WTC11 (cell line): ENCODE measurements at places on chromosomes 5 and 9.

DNA sequence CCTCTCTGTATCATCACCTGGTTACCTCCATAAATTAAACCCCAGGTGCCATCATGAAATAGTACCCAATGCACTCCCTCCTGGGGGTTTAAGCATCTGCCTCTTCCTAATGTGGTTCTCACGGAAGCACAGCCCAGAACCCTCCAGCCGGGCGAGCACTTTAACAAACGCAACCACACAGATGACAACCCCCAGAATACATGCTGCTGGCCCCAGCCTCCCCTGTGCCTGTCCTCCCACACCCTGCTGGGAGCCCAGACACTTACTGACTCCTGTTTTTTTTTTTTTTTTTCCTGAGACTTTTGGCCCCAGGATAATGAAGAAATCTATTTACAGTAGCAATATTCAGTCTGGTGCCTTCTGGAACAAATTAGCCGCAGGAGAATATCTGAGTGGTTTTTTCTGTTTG lies 50.0 kb upstream of the COL5A1 start:
- H3K4me1 ChIP-seq, result peaks cover 4% of the 10 kb centered on the region
- H3K36me3 ChIP-seq, result no peaks in the 10 kb centered on the region
- H3K27me3 ChIP-seq, result no peaks in the 10 kb centered on the region
- H3K4me3 ChIP-seq, result no peak overlapping the region

DNA sequence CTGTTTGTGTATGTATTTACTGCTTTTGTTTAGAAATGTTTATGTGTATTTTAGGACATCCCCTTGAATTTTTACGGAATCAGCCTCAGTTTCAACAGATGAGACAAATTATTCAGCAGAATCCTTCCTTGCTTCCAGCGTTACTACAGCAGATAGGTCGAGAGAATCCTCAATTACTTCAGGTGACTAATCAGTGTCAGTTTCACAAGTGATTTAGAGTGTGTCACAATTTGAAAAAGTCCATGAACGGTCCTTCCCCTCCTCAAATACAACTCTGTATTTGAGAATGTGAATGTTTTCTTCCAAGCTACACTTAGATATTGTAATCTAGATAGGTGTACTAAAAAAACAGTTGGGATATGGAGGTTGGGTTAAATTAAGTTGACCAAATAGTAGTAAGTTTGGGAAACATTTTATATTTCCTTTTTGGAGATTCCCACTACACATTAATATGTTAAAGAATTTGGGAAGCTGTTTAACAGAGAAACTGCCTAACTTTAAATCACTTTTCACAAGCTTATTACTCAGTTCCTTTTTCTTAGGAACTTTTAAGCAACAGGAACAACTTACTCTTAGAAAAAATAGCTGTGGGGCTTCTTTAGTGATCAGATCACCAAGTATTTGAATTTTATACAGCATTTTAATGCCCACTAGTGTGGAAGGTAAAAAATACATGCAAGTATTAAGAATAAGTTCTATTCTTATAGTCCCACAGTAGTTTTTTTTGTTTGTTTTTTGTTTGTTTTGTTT lies 40.9 kb downstream of the RAD23B start:
- no peaks in the 10 kb centered on the region for H3K27me3 ChIP-seq
- peaks cover 66% of the 10 kb centered on the region for H3K36me3 ChIP-seq
- no peak overlapping the region for H3K27ac ChIP-seq
- DNase-seq, result no peak

DNA sequence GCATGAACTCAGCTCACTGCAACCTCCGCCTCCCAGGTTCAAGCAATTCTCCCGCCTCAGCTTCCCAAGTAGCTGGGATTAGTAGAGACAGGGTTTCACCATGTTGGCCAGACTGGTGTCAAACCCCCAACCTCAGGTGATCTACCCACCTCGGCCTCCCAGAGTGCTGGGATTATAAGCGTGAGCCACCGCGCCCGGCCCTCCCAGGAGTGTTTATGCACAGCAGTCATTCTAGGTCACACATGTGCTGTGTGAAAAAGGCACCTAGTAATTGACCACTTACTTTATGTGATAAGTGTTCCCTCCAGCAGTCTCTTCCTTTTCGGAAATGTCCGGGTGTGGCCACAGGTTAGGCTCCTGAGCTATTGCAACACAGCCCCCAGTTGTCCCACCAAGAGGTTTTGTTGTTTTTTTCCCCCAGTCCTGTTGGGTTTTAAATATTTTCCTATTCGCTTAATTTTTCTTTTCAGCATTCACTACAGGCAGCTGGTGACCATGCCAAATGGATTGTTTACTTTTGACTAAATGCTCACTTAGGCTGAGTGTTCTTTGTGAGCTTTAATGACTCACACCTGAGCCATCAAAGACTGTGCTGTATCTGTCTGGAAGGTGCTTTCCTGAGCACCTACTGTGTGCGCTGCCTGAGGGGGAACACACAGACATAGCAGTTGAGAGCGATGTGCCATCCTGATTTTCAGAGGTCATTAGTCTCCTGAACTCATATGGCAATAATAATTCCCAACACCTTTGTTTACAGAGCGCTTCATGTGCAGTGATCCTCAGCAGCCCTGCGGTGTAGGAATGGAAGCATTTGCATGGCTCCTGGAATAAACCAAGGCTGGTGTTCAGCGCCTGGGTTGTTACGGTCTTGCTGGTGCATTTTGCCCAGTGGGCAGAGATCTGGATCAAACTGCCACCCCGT lies 94.3 kb downstream of the MVB12B start:
- H3K27ac ChIP-seq, result 0 out of 2 replicates have a peak overlapping the region, but pooled peaks have one; percentile 23
- no peaks in the 10 kb centered on the region for H3K36me3 ChIP-seq
- no peak overlapping the region for H3K4me3 ChIP-seq
- peaks cover 2% of the 10 kb centered on the region; the same call in 1 of the 2 replicates for H3K27me3 ChIP-seq
- no peak for DNase-seq

DNA sequence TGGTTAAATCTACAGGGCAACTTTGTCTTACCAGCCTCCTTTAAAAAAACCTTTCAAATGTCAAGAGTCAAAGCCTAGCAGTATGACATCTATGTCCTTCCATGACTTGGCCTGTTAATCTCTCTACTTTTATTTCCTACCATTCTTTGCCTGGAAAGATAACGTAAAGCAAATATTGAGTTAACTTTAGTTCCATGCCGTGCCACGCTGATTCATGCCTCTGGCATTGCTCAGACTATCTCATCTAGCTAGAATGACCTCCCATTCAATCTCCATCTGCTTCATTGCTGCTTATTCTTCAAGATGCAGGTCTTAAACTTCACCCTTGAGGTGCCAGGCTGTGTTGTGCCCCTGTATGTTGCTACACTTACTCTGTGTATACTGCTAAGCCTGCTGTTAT lies 729.8 kb downstream of the EFNA5 start:
- no peak overlapping the region for H3K4me3 ChIP-seq
- DNase-seq, result no peak
- peaks cover 4% of the 10 kb centered on the region; the same call in 1 of the 2 replicates for H3K4me1 ChIP-seq

DNA sequence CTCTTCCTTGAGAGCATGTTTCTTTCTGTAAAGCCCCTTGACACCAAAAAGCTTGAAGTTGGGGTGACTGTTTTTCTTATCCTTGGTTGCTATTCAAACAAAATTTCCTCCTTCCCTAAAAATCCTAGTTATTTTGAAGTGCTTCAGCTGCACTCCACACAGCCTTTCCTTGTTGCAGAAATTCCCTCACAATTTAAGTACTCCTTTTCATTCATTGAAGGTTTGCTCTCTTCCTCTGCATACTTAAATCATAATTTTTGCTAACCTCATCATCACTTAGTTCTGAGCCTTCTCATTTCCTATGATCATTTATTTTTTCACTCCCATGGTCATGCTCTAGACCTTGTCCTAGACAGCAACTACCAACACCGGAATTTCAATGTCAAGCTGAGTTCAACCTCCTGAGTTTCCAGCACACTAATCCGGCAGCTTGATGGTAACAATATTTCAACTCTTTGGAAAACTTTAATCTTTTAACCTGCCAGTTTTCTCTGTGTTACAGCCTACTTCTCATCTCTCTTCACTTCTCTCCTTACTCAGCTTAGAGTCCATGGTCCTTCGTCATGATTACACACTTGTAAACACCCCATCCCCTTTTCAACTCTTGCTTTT lies 78.7 kb upstream of the ACTBL2 start:
- H3K4me1 ChIP-seq, result no peaks in the 10 kb centered on the region
- no peak for DNase-seq
- no peak overlapping the region for H3K4me3 ChIP-seq
- no peaks in the 10 kb centered on the region for H3K27me3 ChIP-seq

- no peaks in the 10 kb centered on the region for H3K36me3 ChIP-seq
- peaks cover 10% of the 10 kb centered on the region for H3K4me1 ChIP-seq
- no peak overlapping the region for H3K4me3 ChIP-seq
- no peak overlapping the region for H3K27ac ChIP-seq
- H3K27me3 ChIP-seq, result no peaks in the 10 kb centered on the region; the same call in 1 of the 2 replicates
Observed at GRCh38 chr9:117335837-117336433, 78.9 kb downstream of the ASTN2 start.

DNA sequence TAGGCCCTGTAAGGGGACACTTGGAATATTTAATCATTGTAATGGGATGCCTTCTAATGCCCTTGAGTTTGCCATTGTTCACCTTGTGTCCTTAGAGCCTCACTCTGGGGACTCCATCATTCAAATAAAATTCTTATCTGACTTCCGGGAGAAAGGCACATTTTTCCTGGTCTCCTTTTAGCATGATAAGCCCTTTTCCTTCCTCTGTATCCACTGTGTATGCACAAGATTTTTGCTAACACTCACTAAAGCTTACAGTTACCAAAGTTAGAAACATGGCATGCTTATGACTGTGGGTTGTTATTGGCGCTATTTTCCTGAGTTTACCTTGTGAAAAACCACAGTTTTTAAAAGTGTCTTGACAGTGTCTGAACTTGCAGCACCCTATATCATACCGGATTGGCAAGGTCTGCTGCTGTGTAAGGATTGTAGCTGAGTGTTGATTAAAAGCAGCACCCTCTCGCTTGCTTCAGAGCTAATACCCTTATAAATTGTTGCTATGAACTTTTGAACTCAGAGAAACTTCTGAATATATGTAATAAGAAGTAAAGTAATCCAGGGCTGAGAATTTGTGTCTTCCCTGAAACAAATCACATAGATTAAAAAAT lies 46.4 kb downstream of the SNCAIP start:
- peaks cover 50% of the 10 kb centered on the region for H3K4me1 ChIP-seq
- DNase-seq, result no peak
- no peaks in the 10 kb centered on the region for H3K27me3 ChIP-seq
- no peak overlapping the region for H3K4me3 ChIP-seq

DNA sequence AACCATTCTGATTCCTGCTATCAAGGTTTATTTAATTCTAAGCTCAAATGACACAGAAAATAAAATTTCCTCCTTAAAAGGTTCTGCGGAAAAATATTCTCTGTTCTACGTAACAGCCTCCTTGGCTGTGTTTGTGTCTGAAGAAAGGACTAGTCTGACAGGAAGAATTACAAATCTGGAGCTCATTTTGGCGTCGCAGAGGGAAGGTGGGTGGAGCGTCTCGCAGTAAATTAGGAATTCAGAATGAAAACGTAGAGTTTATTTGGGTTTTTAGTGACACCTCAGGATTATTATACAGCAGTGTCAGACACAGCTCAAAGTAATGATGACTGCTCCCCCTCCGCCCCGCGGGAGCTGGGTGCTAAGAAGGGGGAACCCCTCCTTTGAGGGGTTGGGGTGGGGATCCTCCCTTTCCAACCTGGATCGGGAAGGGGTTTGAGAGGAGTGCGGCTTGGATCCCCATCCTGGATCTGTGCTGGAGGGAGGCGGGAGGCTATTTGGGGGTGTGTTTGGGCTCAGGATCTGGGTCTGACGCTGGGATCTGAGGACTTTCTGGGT lies 933 bp upstream of the TGFBR1 start:
- H3K36me3 ChIP-seq, result no peaks in the 10 kb centered on the region
- H3K27ac ChIP-seq, result peak overlapping the region; percentile 83
- DNase-seq, result no peak
- peaks cover 42% of the 10 kb centered on the region for H3K4me1 ChIP-seq
- peak overlapping the region; percentile 88 for H3K4me3 ChIP-seq
- peaks cover 18% of the 10 kb centered on the region for H3K27me3 ChIP-seq

DNA sequence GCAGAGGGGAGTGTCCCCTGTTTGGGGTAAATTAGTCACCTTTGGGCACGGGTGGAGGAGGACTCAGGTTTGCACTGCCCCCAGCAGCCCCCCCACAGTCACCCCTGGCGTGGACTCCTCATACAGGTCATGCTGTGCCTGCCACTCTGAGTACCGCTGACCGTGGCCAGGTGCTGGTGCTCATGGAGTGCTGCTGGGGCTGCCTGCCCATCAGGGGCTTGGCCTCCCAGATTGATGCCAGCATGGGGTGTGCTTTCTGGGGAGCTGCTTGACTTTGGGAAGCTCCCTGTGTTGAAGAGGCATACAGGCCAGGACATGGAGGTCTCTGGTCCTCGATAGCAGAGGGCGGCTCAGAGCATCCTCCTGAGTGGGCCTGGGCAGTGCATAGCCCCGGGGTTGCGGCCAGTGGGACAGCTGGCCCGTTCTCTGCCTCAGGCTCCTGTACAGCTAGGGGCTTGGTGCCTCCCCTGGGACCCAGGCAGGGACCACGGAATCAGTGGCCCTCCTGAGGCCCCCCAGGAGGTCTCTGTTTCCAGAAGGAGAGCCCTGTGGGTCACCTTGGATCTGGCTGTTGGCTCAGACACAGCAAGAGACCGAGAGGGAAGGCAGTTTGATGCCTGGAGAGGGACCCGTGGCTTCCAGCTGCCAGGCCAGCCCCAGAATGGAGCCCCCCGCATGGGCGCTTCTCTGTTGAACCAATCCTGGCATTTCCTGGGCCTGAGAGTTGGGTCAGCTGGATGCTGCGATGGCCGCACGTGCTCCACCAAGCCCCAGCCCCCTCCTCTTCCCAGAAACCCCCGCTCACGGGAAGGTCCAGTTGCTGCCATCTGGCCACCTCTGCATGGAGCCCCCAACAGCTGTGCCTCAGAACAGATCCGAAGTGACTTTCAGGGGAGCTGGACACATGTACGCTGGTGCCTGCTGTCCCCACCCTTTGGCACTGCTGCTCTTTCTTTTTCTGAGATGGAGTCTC lies 6.1 kb upstream of the AJM1 start:
- peaks cover 15% of the 10 kb centered on the region; the same call in 1 of the 2 replicates for H3K36me3 ChIP-seq
- no peak overlapping the region for H3K4me3 ChIP-seq
- DNase-seq, result no peak
- H3K4me1 ChIP-seq, result peaks cover 10% of the 10 kb centered on the region

GRCh38 chr5:6573651-6574101 lies 59.2 kb downstream of the NSUN2 start:
- no peak for DNase-seq
- H3K4me1 ChIP-seq, result peaks cover 6% of the 10 kb centered on the region
- no peak overlapping the region for H3K27ac ChIP-seq
- peaks cover 6% of the 10 kb centered on the region for H3K27me3 ChIP-seq

GRCh38 chr5:138725153-138725817 lies 27.9 kb upstream of the CTNNA1 start:
- H3K27ac ChIP-seq, result peak overlapping the region; percentile 96
- no peaks in the 10 kb centered on the region; the same call in 1 of the 2 replicates for H3K27me3 ChIP-seq
- peak; percentile 78 for DNase-seq
- H3K4me1 ChIP-seq, result peaks cover 45% of the 10 kb centered on the region
- no peaks in the 10 kb centered on the region for H3K36me3 ChIP-seq
- H3K4me3 ChIP-seq, result peak overlapping the region; percentile 30; the same call in 1 of the 2 replicates
